GM12864 (cell line): ENCODE measurements at places on chromosomes 4 and X.

GRCh38 chrX:130984782-130985181 is 73.4 kb upstream of the ARHGAP36 start:
- no peak for DNase-seq

DNA sequence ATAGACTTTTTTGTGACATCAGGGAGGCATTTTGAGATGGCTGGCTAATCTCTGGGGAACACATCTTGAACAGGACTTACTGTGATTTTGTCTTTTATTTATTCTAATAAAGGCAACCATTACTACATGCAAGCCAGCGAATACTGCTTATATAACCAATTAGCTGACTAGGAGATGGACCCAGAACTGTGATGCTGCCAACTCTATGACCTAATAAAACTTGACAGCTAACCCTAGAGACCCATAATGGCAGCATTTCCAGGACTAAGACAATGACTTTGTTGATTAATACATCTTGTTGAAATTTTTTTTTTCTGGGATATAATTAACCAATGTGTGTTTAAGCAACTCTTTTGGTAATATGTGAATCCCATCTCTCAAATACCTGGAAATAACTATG is 584.6 kb downstream of the PRR32 start:
- no peak for DNase-seq

GRCh38 chrX:74536152-74536831 is 78.1 kb downstream of the RLIM start:
- no peak for DNase-seq

DNA sequence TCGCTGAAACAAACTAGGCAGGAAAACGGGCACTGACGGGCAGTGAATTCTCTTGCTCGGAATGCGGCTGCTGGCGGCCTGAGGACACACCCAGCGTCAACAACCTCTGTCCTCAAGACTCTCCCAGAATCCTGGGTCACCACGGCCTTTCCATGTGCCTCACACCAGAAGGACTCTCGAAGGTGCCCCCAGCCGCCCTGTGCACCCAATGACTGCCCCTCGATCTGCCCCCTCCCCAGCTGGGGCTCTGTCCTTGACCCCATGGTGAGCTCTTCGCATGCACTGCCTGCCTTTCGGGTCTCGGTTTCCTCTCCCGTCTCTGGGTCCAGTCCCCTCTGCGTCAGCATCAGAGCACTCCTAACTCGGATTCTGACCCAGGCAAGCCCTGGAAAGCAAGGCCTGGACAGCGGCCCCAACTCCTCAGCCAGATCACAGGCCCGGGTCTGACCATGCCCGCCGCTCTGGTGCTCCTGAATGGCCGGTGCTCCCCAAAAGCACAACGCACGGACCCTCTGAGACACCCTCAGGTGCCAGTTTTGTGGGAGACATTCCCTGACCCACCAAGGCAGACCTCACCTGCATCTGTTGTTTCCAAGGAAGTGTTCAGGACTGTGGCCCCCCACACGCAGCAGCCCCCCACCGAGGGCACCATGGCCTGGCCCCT is 56.0 kb downstream of the ACOX3 start:
- no peak for DNase-seq

GRCh38 chr4:137861682-137862081 is 329.4 kb upstream of the PCDH18 start:
- DNase-seq: no peak

DNA sequence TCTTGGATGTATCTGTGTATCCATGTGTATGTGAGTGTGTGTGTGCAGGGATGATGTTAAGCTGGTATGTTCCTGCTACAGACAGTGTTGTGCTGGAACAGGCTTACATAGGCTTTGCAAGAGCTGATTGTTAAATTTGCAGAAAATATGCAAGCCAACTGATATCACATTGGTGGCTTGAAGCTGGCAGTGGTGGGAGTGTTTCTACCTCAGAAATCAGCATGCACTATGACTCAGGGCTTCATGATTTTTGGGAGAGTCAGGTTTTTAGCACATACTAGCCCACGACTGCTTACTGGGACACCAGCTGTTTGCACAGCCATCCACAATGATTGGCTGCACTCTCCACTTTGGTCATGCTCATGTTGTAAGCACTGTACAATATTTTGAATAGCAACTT is 261.8 kb downstream of the DHX15 start:
- no peak for DNase-seq

GRCh38 chr4:183755596-183755995 is 96.5 kb downstream of the TRAPPC11 start:
- no peak for DNase-seq

DNA sequence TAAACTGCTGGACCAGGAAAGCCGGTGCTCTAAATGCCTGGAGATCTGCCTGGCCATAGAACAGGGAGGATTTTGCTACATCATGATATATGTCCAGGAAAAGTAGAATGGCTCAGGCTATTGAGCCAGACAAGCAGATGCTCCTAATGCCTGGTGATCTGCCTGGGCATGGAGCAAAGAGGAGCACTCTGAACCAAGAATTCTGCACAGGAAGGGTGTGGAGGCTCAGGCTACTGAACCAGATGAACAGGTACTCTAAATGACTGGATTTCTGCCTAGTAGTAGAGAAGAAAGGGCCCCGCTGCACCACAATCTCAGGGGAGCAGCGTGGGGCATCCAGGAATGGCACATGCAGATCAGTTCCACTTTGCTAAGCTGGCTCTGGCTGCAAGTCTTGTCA is 607.9 kb downstream of the ANKRD50 start:
- no peak for DNase-seq

DNA sequence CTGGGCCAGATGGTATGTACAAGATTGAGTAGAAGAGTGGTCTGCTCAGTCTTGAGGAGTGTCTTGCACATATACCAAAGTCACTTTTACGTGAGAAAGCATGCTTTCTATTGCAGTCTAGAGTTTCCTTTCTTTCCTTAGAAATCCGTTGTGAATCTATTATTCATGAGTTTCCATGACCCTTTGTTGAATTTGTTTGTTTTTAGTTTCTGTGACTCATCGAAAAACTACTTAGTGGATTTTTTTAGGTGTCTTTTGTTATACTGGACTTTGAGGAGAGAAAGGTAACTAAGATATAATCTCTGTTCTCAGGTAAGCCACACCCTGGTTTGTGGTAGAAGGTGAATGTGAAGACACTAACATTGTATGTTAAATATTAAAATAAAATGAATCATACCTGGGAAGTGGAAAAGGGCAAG is 23.0 kb downstream of the GALNT7 start:
- no peak for DNase-seq

DNA sequence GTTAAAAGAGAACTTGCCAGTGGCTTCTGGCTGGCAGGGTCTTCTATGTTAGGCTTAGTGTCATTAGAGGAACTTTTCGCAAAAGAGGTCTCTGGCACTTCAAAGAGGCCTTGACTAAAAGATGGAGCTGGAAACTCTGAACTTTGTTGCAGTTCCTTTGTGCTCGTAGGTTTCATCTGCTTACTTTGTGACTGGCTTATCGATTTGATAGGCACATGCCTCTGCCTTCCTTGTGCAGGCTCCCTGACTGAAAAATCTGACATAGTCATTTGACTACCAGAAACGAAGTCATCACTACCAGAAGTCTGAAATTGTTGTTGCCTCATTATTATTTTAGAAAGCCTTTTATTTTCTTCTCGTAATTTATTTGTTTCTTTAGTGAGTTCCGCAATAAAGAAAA is 93.9 kb upstream of the IL13RA1 start:
- no peak for DNase-seq

DNA sequence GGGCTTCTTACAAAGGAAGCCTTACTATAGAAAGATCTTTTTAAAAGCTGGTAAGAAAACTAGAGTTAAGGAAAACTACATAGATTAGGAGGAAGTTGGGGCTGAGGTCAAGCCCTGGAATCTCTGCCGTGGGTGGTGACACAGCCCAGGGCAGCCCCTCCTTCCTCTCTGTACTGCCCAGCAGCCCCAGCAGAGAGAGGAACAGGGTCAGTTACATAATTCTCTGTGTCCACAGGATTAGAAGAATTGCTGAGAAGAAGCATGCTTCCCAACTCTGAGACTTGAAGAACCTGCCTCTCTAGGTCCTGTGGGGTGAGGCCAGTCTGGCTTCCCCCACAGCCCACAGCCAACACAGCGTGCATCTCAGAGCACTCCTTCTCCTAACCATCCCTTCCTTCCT is 9.2 kb upstream of the ABLIM2 start:
- no peak for DNase-seq

DNA sequence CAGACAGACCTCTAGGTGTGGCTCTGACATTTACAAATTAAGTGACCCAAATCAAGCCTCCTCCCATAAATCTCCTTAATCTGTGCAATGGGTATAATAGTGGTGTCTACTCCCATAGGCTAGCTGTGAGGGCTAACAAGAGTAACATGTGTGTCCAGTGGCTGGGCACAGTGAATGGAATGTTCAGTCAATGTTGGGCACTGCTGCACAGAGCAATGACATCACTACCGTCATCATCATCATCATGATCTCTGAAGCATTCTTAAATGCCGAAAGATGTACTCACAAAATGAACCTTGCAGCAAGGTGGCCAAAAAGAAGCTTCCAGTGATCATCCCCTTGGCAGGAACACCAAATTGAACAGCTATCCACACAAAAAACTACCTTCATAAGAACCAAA is 43.5 kb downstream of the CHRNA9 start:
- DNase-seq: no peak

DNA sequence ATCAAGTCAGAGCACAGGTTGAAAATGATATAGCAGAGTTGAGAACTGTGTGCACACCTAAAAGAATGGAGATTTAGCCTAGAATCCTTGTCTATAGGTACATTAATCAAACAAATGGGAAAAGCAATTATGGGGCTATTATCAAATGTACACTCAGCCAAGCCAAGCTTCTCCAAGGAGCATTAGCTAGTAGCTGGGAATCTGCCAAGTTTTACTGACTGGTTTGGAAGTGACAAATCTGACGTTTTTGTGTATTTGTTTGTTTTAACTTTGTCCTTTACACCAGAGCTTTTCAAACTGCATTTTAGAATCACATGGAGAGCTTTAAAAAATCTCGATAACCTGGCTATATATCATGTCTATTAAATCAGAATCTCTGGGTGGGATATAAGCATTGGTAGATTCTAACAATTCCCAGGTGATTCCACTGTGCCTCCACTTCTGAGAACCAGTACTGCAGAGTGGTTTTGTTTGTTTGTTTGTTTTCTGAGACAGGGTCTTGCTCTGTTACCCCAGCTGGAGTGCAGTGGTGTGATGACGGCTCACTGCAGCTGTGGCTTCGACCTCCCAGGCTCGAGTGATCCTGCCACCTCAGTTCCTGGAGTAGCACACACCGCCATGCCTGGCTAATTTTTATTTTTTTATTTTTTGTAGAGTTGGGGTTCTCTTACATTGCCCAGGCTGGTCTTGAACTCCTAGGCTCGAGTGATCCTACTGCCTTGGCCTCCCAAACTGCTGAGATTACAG is 279.8 kb downstream of the UNC5C start:
- no peak for DNase-seq

GRCh38 chr4:107066621-107067020 is 30.5 kb upstream of the DKK2 start:
- DNase-seq: no peak

DNA sequence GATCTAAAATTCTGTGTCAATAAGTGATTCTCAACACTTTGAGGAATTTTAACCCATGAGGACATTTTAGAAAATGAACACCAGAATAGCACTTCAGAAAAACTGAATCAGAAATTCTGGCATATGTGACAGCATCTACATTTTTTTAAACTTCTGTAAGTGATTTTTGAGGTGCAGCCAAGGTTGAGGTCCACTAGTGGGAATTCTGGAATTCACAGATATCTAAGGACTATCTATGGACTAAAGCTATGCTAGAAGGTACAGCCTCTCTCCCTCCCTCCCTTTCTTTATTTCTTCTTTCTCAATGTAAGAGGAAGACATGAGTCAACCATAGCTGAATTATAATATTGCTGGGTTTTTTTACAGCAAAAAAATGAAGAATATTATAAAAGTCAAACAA is 508.2 kb upstream of the ATOH1 start:
- no peak for DNase-seq

DNA sequence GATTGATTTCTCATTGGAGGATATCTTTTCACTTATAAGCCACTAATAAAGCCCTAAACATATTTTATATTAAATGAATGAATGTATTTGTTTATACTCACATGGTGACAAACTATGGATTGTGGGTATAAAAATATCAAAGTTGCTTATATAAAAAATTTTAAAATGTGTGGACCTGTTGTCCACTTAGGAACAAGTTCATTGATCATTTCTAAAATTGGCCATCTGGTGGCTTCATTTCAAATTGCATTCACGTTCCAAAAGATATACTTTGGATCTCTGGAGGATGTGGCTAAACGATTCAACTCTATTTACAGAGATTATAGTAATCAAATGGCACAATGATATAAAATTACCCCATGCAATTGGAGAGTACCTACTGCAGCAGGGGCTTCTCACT is 32.5 kb downstream of the FSTL5 start:
- no peak for DNase-seq

DNA sequence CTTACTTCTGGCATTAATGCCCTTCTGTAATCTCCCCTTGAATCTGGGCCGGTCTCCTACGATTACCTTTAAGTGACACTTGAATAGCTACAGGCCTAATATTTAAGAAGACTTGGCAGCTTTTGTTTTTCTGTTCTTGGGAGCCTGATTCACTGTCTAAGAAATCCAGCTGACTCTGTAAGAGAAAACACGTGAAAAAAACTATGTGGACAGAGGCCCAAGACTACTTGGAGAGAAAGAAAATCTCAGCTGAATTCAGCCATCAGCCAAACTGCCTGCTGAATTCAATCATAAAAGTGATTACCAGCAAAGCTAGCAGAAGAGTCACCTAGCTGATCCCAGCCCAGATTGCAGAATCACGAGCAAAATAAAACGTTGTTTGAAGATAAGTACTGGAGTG is 521.2 kb downstream of the MID1IP1 start:
- no peak for DNase-seq

DNA sequence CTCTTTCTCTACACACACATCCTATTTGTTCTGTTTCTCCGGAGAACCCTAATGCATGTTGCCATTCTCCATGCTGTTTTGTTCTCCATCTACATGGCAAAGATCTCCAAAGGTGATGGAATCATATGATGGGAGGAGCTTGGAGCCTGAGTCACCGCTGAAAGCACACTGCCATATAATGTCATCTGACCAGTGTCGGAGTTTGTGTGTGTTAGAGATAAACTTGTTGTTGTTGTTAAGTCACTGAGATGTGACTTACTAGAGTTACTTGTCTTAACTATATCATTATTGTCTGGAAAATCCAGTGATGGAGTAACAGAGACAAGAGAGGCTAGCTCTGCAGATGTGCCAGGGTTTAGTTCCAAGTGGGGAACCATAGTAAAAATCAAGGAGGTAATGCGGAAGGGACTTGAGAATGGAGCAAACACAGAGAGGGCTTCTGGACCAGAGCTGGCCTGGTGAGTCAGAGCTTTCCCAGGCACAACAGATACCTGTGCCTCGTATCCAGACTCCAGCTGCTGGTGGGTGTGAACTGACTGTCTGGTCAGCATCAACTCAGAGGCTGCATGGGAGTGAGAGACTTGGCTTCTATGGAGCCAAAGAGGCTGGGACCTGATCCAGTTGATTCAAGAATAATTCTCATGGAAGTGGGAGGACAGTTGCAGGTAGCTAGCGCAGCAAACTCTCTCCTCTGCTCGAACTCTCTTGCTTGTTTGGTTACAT is 30.6 kb upstream of the CCKAR start:
- no peak for DNase-seq

- no peak for DNase-seq
These were observed 7.5 kb upstream of the TIMP1 start for GRCh38 chrX:47574547-47575301.
